ENCODE measurements at places on chromosomes 2 and 18.

GRCh38 chr2:167890739-167891138 is 356.7 kb downstream of the STK39 start:
- no peak for DNase-seq

- DNase-seq, result no peak
Observed at GRCh38 chr2:96668771-96669170, 26.2 kb downstream of the FER1L5 start.

- no peak for DNase-seq
Observed at GRCh38 chr18:48923746-48924629, 26.8 kb downstream of the SMAD7 start.

- no peak for DNase-seq
Observed at GRCh38 chr2:172734711-172735581, 699 bp upstream of the RAPGEF4 start.

- no peak for DNase-seq
Observed at GRCh38 chr18:50694147-50694546, 125.7 kb downstream of the MRO start.

GRCh38 chr2:199144036-199144435 is 313.7 kb downstream of the SATB2 start:
- DNase-seq, result no peak

- DNase-seq, result no peak
Observed at GRCh38 chr2:37168217-37168981, 11.6 kb upstream of the EIF2AK2 start.

DNA sequence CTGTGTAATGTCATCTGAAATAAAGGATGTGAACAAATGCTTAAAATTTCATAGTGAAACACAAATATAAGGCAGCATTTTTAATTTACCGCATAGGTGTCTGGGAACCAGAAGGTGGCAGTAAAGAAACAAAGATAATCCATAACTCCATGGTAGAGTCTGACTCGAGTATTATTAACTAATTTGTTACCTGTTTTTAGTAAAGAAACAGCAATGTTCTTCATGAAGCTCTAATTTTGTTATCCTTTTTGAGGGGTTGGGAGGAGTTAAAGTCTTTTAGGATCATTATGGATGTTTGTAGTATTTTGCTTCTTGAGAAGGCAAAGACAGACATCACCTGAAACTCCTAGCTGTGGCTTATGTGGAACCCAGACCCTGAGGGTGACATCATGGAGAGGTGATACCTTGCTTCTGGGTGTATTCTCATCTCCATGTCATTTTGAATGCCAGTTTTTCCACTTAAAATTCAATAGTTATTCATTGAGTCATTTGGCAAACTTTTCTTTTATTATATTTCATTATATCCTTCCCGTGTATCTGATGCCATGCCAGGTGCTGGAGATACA is 286.2 kb upstream of the EPAS1 start:
- no peak for DNase-seq

- no peak for DNase-seq
Observed at GRCh38 chr2:6031200-6031867, 339.1 kb downstream of the SOX11 start.

GRCh38 chr2:185012643-185013042 is 414.3 kb downstream of the ZNF804A start:
- DNase-seq, result no peak

GRCh38 chr2:27212626-27213471 is 781 bp upstream of the SLC5A6 start:
- no peak for DNase-seq

DNA sequence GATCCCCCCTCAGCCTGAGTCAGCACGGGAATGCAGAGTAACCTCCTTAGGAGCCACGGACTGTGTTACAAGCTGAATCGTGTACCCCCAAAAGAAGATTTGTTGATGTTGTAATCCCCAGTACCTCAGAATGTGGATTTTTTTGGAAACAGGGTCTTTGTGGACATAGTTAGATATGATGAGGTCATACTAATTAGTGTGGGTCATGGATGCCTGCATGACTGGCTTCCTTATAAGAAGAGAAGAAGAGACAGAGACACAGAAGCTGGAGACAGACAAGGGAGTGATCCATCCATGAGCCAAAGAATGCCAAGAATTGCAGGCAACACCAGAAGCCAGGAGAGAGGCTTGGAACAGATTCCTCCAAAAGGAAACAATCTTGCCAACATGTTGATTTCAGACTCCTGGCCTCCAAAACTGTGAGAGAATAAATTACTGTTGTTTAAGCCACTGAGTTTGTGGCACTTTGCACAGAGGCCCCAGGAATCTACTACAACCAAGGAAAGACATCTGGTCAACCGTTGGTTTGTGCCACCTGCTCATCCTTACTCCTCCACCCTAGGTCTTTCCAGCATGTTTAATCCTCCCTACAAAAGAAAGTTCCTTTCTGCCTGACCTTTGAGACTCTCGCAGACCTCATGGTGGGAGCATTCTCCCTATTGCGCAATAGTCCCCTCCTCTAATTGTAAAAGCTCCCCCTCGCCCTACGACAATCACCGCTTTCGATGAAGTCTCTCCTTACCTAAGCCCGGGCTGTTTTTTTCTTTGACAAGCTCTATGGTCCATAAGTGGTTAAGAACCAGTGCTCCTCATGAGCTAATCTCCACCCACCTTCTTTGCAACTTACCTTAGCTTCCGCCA is 91.6 kb downstream of the DNER start:
- no peak for DNase-seq

- DNase-seq, result no peak
Observed at GRCh38 chr2:236590846-236591245, 21.2 kb downstream of the ACKR3 start.

GRCh38 chr2:47344890-47345589 is 57.9 kb upstream of the MSH2 start:
- DNase-seq, result no peak

- DNase-seq, result no peak
Observed at GRCh38 chr2:61443342-61444041, 27.4 kb downstream of the USP34 start.

DNA sequence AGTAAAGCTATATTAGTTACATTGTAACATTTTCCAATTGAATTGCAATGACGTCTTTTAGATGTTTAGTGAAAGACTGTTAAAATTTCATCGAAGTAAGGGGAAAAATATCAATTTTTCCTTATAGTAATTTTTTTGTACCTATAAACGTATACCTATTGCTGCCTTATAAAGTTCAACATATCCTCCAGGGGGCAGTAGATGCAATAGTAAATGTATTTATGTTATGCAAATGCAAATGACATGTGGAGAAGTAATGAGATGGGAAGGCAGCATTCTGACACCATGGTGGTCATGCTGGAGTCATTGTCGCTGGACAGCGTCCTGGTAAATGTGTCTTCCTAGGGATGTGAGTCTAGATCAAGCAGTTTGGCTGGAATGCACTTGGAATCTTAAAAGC is 38.7 kb downstream of the MSTN start:
- DNase-seq, result no peak

- no peak for DNase-seq
Observed at GRCh38 chr2:9217838-9218770, 11.5 kb downstream of the ASAP2 start.

GRCh38 chr2:191245046-191245868 is at the start of gene MYO1B:
TSS of gene MYO1B (plus strand) at chr2:191245404. CDS start at chr2:191276896, 31,492 bp downstream.
- DNase-seq, result peak; percentile 71

Measured in T-helper 2 cell treated with Interferon-gamma antibody and Interleukin-4, amounts not matched to agents 5 μg/mL and 100 μg/mL, for 36 hours (primary cell).